ENCODE measurements at places on chromosomes 2 and 18.

- no peak for DNase-seq
These were observed 1002.3 kb downstream of the TDRD15 start for GRCh38 chr2:22126106-22126505.

DNA sequence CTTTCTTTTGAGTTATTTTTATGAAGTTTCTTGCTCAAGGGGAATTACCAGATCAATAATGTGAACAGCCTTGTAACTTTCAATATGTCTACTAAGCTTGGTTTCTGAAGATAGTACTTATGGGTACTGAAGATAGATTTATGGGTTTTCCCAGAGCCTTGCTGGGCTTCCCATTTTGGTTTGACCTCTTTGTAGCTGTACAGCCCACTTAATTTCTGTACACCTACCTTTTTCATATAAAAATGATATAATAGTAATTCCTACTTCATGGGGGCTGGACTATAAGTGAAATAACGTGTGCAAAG, 22.2 kb downstream of the IL1R2 start:
- DNase-seq: no peak

- DNase-seq: no peak
These were observed 36.9 kb upstream of the ITM2C start for GRCh38 chr2:230827774-230828271.

- DNase-seq: no peak
These were observed 194.3 kb upstream of the ERBB4 start for GRCh38 chr2:212732860-212733259.

GRCh38 chr2:3440477-3440876, 61.0 kb downstream of the TRAPPC12 start:
- DNase-seq: no peak

- no peak for DNase-seq
These were observed 6.2 kb upstream of the INPP4A start for GRCh38 chr2:98438190-98439133.

DNA sequence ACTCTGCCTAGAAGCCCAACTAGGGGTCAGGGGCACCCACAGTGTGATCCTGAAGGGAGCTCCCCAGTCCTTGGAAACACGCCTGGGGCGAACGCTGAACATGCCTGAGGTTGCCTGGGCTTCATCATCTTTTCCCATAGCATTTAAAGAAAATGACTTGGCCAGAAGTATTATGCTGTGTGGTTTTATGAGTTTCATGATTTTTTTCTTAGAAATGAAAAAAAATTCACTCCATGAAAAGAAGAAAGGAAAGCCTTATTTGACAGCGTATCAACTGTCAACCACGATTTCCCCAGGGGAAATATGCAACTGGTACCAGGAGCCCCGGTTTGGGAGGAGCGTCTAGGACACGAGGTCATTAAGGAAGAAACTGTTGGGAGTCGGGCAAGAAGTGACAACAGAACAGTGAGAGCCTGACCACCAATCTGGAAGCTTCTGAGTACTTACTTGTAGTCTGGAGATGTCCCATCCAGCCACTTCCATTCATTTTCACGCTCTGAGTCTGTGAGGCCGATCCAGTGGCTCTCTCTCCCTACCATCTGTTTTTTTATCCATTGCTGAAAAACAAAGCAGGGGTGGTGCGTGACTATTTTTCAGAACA, 63.5 kb upstream of the THOC1 start:
- DNase-seq: peak; percentile 39

- no peak for DNase-seq
These were observed 153.0 kb downstream of the TMEM247 start for GRCh38 chr2:46632349-46632748.

DNA sequence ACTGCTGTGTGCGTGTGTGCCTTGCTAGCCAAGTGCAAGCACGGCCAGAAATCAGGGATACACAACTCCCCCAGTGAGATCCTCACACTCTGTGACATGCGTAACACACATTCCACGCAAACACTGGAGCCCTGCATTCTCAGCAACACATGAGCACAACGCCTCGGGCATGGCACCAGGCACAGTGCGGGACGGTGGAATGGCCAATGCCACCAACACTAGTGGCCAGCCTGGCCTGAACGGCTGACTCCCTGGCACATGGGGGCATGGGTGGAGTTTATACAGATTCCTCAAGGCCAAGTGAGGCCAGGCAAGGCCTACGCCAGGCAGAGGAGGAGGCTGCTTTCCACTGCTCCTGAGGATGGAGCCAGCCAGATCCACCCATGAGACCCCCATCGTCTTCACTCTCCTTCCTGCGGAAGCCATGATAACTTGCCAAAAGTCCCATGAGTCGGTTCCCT, 56.2 kb downstream of the ANKMY1 start:
- no peak for DNase-seq

- DNase-seq: no peak
These were observed 130.9 kb upstream of the RAB12 start for GRCh38 chr18:8478166-8478967.

DNA sequence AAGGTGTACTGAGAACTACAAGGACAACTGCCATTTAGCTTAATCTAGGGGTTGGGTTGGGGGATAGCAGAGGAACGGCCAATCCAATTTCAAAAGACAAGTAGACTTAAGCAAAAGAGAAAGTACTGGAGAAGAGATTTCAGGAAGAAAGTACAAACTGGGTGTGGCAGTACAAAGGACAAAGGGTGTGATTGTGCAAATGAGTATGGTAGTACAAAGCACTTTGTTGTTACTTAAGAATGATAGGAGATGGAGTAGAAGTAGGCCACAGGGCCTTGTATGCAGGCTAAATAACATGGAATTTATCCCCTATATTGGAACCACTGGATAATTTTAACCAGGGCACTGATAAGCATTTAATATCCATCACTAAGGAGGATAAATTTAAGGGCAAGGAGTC, 4.7 kb upstream of the ORC2 start:
- DNase-seq: no peak

GRCh38 chr2:126241001-126241400, 415.0 kb upstream of the GYPC start:
- DNase-seq: no peak

DNA sequence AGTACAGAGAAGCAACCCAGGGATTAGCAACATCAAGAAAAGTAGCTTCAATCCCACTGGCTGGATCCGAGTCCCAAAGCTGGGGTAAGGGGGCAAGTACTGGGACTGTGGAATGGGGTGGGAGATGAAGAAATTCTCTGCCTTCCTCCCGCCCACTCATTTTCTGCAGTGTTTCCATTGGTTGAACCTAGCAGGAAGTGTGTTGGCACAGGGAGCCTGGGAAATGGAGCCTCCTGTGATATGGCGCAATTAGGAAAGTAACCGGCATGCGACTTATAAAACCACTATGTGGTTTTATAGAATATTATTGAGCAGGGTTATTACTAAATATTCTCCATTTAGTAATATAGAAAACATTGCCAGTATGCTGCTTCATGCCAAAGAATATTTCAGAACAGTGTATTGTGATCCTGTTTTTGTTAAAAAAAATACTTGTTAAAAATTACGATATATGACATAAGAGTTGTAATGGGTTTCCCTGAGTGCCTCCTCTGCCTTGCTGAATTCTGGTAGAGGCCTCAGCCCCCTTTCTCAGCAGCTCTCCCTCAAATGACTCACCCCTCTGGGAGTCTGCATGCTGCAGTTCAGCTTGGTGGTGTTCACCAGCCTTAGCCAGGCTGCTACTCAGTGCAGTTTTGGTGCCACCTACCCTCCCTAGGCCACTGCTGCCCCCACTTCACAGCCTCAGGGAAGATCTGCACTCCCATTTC, 60.5 kb downstream of the HK2 start:
- peak; percentile 58 for DNase-seq

Data from fibroblast of skin of left biceps (primary cell).